ENCODE measurements at places on chromosomes 13 and 19.
A peak's percentile ranks its signal among the peaks of the same experiment; 100 is the strongest.

GRCh38 chr19:11694533-11695439, 44.0 kb downstream of the ZNF823 start:
- peak; percentile 87 for DNase-seq

DNA sequence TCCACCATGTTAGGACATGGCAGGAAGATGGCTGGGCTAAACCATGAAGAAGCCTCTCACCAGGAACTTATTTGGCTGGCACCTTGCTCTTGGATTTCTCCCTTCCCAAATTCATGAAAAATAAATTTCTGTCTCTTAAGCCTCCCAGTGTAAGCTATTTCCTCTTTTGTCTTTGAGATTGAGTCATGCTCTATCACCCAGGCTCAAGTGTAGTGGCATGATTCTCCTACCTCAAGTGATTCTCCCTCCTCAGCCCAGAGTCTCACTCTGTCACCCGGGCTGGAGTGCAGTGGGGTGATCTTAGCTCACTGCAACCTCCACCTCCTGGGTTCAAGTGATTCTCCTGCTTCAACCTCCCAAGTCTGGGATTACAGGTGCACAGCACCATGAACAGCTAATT, 12.6 kb downstream of the ZNF888 start:
- DNase-seq = no peak

DNA sequence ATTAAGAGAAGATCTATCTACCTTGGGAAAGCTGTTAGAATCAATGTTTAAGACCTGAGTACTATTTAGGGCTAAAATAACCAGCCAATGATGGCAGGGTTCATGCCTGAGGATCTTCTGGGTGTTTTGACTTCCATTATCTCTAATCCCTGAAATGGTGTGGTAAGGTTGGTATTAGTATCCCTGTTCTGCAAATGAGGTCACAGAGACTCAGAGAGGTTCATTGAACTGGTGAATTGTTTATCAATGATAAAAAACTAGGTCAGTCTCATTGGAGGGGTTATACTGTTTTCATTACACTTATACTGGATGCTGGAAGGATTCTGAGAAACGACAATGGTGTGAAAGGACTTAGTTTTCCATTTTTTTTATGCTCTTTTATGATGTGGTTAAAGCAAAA, 264.8 kb downstream of the KLF5 start:
- DNase-seq = no peak

DNA sequence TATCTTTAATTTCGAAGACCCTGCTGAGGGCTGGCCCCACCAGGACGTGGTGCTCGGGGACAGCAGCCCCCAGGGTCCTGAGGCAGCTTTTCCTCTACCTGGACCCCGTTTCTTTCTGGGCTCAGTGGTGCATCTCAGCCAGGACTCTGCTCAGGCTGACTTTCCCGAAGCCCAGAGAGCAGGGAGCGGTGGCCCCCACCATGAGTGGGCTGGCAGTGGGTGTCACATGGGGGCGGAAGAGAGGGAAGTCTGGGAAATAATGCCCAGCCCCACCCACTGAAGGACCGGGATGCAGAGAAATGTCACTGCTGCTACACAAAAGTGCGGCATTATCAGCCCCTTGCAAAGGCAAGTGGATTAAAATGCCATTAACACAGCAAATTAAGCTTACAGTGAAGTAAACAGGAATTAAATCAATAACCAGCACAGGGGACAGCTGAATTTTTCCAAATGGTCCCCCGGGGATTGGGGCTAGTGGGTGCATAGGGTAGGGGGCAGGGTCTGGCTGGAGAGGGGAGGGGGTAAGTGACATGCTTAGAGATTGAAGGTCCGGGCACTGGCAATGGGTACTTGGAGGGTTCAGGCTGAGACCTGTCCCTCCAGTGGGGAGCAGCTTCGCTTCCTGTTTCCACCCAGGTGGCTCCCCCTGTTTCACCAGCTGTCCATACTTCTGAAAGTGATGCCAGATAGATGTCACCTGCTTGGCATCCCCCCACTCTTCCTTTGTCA, 177.3 kb downstream of the URI1 start:
- no peak for DNase-seq

DNA sequence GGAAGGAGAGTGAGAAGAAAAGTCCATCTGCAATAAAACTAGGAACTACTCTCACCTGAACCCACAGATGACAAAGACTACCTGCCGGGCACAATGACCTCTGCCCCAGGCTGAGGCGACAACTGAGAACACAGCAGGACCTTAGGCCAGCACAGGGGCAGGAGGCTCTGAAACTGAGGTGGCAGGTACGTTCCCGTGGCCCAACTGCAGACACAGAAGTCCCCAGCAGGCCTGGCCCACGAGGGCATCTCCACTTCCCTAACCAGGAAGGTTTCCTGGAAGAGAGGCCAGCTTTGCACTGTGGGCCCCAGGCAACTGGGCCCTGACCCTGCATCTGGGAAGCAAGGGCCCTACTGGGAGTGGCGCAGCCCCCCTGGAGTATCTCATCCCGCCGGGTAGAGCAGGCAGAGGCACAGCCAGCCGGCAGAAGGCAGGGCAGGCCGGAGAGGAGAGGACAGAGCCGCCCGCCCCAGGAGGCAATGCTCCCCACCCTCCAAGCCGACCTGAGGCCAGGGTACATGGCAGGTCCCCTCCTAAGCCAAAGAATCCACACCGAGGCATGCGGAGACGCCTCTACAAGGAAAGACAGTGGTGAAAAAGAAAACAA, 32.7 kb downstream of the STK24 start:
- DNase-seq = no peak

DNA sequence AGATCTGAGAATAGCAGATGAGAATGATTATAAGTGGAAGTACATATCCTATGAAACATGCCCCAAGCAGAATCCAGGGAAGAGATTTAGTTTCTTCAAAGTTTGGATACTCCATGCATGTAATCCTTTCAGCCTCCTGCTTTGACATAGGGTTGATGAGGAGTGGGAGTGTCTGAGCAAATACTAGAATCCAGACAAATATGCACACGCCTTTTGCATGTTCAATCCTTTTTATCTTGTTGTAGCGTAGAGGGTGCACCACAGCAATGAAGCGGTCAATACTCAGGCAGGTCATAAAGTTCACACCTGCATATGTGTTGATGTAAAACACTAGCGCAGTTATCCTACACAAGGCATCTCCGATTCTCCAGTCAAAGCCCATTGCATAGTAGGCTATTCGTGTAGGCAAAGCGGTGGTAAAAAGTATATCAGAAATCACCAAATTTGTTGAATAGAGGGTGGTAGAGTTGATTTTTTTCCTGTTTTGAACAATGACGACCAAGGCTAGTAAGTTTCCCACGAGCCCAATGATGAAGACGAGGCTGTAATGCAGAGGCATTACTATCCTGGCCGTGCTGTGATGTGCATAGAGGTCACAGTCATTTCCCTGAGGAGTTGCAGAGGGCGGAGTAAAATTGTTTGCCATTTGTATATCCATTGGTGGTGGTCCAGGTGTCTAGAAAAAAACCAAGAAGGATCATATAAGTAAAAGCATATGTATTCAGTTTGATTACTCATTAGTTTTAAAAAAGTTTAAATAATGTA, 11.5 kb downstream of the GPR183 start:
- no peak for DNase-seq

DNA sequence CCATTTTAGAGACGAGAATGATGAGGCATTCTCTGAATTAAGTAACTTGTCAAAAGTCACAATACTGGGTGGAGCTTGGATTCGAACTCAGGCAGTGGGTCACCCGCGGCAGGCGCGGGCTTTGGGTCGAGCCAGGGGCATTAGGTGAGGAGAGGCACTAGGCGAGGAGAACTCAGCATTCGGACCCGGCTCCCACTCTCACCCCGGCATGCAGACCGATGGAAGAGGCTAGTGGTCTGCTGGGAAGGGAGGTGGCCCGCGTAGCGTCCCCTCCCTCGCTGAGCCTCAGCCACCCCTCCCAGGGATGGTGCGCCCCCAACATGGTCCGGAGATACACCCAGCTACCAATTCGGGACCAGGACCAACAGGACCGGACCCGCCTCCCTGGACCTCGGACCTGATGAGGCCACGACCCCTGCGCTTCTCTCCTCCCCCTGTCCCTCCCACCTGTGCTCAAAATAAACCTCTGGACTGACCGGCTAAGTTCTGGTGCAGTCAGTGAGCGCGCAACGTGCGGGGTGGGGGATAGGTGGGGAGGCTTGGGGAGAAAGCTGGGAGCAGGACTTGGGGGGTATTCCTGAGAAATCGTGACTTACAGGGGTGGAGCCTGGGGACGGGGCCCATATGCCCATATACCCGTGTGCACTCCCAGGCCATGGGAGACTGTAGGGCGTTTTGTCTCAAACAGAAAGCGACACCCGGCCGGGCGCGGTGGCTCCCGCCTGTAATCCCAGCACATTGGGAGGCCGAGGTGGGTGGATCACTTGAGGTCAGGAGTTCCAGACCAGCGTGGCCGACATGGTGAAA, 1.3 kb upstream of the SNAPC2 start:
- no peak for DNase-seq
